ENCODE measurements at places on chromosomes 16 and 17.

DNA sequence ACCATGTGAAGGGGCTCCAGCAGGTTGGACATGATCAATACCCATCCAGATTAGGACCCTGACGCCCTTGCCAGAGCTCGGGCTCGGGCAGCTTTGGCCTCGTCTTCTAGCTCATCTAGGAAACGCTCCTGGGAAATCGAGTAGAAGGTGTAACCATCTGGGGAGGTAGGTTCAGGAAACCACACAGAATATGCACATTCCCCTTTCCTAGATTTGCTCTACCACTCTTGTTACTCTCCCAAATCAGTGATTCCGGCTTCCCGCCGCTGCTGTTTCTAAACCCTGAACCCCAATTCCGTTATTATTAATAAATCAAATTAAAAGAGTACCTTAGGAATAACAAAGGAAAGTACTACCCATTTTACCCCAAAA is 507 bp downstream of the COA3 start:
- no peak for DNase-seq
- peaks cover 27% of the 10 kb centered on the region for H3K4me1 ChIP-seq
- H3K27ac ChIP-seq, result peak overlapping the region; percentile 84
- no peaks in the 10 kb centered on the region for H3K27me3 ChIP-seq
- H3K4me3 ChIP-seq, result peak overlapping the region; percentile 89

DNA sequence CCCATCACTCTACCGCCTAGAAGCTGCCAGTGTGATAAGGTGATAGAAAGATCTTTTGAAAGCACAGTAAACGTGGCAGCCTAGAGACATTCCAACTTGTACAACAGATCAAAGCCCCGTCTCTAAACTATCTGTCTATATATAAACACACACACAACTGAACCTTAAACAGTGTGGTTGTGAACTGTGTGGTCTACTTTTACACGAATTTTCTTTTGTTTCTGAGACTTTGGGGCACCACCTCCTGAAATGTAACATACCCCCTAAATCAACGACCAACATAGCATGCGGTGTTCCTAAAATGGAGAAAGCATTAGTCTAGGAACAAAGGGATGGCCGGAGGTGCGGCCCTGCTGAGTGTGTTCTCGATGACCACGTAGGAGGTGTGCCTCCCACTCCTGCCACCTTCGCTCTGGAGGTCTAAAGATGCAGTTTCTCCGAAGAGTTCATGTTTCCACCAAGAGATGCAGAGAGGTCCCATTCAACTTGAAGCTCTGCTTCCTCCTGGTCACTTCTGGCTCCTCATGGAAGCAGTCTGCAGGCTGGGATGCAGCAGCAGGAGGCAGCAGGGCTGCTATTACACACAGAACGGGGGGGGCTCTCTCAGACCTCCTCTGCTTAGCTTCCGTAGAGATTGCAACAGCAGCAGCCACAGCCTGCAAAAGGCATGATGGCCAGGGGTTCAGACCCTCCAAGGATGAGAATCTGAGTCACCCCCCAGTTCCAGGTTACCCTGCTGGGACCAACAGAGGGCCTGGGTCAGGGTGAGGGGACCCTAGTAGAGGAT is 22.6 kb upstream of the USP10 start:
- peaks cover 22% of the 10 kb centered on the region for H3K27me3 ChIP-seq
- H3K27ac ChIP-seq, result no peak overlapping the region
- H3K36me3 ChIP-seq, result no peaks in the 10 kb centered on the region
- H3K4me3 ChIP-seq, result no peak overlapping the region

DNA sequence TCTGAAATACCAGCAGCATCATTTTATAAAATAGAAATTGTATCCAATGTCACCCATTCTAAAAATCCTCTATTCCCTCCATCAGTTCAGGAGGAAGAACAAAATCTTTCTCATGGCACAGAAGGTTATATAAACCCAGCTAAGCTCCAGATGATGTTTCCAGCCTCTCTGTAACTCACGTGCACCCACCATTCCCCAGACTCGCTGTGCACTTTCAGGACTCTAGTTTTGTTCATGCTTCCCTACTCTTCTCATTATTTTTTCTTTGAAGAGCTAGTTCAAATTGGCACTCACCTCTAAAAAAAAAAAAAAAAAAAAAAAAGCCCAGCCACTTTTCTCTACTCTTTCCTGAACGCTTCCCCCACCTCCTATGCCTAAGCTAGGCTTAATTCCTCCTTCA is 36.0 kb upstream of the SHISA6 start:
- no peak for DNase-seq
- no peaks in the 10 kb centered on the region for H3K36me3 ChIP-seq
- H3K27me3 ChIP-seq, result peaks cover under 1% of the 10 kb centered on the region
- H3K4me3 ChIP-seq, result no peak overlapping the region

DNA sequence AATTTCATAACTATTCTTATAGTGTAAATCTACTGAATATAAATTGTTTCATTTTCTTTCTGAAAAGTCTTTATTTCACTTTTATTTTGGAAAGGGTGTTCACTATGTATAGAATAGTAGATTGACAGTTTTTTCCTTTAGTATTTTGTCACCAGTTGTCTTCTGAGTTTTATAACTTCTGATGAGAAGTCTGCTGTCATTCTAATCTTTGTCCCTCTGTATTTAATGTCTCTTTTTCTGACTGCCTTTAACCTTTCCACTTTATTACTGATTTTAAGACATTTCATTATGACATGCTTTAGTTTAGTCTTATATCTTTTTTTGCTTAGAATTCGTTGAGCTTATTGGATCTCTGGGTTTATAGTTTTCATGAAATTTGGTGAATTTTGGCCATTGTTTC is 166.9 kb downstream of the FTO start:
- H3K36me3 ChIP-seq, result peaks cover 26% of the 10 kb centered on the region
- no peak for DNase-seq
- H3K4me3 ChIP-seq, result no peak overlapping the region
- no peak overlapping the region for H3K27ac ChIP-seq
- H3K4me1 ChIP-seq, result peaks cover 3% of the 10 kb centered on the region

All from left ventricle myocardium inferior (tissue), 1 donor.